IPS-NIHi11 (cell line): ENCODE measurements at places on chromosomes 13 and 19.

GRCh38 chr13:40974460-40975407, 44.4 kb downstream of the ELF1 start:
- DNase-seq = peak; percentile 63

GRCh38 chr13:27605610-27606200, 14.6 kb downstream of the LNX2 start:
- no peak for DNase-seq

DNA sequence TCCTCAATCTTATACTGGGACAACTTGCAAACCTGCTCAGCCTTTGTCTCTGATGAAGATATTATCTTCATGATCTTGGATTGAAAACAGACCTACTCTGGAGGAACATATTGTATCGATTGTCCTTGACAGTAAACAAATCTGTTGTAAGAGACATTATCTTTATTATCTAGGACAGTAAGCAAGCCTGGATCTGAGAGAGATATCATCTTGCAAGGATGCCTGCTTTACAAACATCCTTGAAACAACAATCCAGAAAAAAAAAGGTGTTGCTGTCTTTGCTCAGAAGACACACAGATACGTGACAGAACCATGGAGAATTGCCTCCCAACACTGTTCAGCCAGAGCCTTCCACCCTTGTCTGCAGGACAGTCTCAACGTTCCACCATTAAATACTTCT, 4.0 kb upstream of the KLK3 start:
- DNase-seq = no peak

- no peak for DNase-seq
Measured at GRCh38 chr19:41623360-41623759, 3.5 kb downstream of the CEACAM4 start.
